Stimulated activated CD8-positive, alpha-beta memory T cell treated with anti-CD3 and anti-CD28 coated beads, Interleukin-2, amount 100 ng/mL, for 1 hour (primary cell): ENCODE measurements at places on chromosomes 1 and 21.

- no peak for DNase-seq
These were observed 36.5 kb downstream of the FBXO2 start for GRCh38 chr1:11617741-11618140.

DNA sequence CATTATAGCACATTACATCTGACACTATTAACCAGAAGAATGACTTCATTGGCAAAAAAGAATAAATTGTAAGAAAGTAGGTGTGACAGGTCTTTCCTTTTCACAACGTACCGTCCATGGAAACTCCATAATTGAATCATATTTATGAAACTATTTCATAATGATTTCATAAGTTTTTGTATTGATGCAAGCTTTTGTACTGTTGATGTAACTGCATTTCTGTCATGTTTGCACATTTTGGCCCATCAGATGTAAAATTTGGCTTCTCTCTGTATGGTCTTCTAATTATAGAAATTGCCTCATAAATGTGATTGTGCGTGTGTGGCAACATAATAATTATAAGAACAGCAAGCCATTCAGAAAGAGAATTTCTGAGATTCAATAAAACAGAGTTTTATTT, 180.7 kb upstream of the ZNHIT6 start:
- no peak for DNase-seq

DNA sequence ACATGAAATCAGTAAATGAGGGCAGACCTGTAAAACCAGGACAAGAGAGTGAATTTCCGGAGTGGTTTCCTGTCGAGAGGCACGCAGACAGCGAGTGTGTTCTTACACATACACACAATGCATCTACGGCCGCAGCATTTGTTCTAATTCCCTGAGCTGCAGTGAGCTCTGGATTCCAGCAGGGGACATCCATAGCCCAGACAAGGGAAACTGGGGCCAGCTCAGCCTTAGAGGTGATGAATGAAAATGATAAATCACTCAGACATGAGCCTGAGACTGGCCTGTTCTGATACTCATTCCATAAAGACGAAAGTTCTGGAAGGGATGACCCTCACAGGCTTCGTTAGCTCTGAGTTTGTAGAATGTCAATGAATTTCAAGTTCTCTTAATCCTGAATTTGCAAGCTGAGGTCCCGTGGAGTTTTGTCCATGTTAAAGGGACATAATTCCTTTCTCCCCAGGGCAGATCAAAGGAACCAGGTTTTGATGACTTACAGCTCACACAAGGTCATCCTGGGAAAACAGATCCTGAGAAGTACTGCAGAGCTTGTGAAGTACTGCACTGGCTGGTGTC, 207.9 kb upstream of the C1orf87 start:
- DNase-seq = no peak

DNA sequence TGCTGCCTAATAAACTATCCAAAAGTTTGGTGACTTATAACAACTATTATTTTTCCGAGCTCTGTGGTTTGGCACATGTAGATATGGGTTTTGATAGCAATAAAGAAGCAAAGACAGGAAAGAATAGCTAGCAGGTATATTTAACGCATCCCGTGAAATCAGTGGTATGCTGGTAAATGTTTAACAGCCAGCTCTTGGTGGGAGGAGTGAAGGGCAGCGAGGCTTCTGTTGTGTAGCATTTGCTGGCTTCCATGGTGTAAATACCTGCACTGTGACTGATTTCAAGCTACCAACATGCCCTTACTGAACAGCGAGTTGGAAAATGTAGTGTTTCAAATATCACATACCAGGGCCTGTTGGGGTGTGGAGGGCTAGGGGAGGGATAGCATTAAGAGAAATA, 291.0 kb downstream of the PRDM2 start:
- DNase-seq = no peak

GRCh38 chr21:31141389-31142000, 103.2 kb upstream of the KRTAP19-8 start:
- no peak for DNase-seq

DNA sequence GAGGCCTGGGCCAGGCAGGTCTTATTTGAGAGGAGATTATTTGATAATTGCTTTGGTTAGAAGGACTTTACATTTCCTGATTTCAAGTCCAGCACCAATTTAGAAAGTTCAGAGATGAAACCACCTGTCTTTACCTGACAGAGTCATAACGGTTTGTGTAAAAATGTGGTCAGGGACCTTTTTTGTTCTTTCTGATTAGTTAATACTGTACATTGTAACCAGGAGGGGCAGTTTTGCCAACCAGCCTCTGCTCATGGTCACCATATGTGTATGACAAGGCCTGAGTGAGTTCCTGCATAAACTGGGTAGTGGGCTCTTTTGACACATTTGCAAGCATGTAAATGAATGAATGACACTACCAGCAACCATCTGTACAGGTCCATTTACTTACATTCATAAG, 55.8 kb downstream of the VANGL1 start:
- DNase-seq = no peak

- DNase-seq = no peak
These were observed 596.1 kb downstream of the PTPRU start for GRCh38 chr1:29832471-29832870.

DNA sequence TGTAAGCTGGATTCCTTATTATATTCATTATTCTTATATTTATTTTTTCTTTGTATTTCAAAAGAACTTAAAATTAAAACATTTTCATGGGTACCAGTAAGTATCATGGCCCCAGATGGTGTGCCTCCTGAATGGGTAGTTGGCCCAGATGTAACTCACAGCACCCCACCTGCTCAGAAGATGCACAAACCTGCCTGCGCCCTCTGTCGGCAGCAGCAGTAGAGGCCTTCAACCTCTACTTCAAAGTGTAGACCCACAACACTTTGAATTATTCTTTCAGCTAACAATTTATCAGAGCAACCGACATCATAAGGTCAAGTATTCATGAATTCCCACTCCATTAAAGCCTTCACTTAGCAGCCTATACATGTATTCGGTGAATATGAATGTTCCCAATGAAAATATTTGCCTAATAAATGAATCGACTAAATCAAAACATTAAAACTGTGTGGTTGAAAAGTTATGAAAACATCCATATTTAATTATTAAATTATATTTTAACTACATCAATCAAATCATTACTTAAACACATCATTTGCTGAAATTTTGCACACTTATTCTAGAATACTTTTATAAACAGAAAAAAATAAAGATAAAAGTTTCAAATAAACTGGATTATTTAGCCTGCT, 25.4 kb downstream of the PIGM start:
- peak; percentile 37 for DNase-seq

DNA sequence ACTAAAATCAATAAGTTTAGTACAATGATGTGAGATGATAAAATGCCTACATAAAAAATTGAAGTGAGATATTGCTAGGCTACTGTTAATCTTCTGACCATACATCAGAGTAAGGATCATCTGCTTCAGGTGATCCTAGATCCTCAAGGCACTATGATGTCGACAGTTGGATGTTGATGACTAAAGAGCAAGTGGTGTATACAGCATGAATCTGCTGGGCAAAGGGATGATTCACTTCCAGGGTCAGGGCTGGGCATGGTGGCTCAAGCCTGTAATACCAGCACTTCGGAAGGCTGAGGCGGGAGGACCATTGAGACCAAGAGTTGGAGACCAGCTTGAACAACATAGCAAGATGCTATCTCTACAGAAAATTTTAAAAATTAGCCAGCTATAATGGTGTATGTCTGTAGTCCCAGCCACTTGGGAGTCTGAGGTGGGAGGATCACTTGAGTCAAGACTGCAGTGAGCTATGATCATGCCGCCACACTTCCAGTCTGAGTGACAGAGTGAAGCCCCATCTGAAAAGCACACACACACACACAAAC, 24.6 kb downstream of the NUF2 start:
- no peak for DNase-seq

DNA sequence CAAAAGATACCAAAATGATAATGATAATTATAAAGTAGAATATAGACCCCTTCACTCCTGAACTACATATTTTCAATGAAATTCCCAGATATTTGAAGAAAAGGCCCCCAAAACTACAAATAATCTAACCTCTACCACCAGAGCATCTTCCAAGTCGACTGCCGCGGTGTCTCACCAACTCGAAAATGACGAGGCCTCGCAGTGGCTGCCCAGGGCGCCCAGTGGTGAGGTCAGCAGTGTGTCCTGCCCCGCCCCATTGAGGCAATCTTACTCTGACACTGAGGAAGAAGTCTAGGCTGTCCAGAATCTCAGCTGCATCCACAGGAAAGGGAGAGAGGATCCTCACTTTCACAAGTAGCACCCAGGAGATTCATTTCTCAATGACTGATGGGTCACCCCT, 5.2 kb downstream of the DUSP10 start:
- no peak for DNase-seq

DNA sequence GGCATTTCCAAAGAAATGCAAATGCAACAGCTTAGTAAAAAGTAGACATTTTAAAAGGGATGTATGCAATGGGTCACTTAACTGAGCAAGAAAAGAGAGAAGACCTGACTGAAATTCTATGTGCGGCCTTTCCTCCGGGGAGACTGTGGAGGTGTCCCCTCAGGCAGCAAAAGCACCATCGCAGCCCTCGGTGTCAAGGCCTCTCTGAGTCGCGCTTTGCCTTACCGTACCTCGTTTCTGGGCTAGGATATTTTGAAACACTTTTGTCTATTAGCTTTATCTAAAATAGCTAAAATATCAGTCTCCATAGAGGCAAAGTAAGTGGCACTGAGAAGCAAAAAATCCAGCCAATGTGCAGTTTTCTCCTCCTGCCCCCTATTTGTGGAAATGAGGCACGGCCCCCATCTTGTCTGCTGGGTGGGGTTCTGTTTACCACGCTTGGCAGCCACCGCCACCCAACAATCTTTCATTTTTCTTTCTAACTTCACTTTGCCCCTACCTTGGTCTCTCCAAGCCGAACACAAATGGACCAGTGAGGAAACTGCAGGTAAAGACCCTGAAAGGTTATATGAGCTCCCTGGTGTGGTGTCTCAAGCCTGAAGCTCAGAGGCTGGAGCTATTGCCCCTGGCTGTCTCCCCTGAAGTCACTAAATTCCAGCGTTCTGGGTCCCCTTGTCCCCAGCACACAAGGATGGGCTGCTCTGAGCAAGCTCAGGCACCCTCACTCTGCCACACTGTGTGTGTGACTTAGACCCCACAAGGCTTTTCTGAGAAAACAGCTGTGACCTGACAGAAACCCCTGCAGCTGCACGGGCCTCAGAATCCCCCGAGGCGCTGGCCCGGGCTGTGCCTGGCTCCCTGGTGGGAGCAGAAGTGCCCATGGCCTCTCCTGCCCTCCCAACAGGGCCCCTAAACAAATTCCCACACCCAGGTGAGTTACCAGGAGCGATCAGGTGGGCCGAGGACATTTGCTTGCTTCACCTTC, 1.6 kb downstream of the CD247 start:
- no peak for DNase-seq

- no peak for DNase-seq
These were observed 469.5 kb upstream of the VAMP3 start for GRCh38 chr1:7301664-7301981.

GRCh38 chr1:9816199-9816598, 7.6 kb downstream of the CLSTN1 start:
- DNase-seq = no peak

DNA sequence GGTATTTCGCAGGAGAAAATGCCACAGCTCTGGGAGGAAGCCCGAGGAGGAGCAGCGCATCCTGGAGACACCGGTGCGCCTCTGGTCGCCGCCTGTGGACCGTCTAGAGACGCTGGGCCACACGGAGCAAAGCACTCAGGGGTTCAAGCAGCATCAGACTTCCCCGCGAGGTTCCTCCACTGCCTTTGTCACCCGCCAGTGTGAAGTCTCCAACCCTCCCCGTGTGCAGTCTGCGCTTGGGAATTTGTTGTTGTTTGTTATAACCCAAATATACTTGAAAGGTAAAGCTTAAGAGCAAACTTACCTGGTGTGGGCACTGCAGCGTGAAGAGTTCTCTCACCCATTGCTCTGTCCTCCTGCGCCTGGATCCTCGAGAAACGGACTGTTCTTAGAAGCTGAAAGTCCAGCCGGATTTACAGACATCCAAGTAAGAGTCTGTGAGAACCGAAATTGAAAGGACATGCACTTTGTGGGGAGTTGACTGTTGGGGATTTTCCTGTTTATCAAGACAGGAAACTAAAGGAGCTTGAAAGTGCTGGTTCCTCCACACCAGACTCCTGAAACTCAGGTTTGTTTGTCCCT, at the start of gene GBP4:
Gene GBP4 (minus strand): TSS at position 452 of the 582 bp plus-strand sequence. CDS start 108 bp downstream, at position 344.
- peak; percentile 21 for DNase-seq

GRCh38 chr1:171495444-171495843, 10.1 kb downstream of the PRRC2C start:
- DNase-seq = no peak

DNA sequence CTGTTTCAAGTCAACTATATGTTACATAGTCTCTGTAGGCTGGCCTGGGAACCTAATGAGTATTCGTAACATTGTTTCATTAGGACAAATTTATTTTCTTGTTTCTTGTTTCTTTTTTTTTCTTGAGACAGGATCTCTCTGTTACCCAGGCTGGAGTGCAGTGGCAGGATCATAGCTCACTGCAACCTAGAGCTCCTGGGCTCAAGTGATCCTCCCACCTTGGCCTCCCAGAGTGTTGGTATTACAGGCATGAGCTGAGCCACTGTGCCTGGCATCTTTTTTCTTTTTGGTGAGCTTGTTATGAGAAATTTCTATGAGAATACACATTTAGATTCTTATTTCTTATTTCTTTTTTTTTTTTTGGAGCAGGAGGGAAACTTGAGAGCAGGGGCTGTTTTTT, 6.8 kb downstream of the CENPS start:
- no peak for DNase-seq

DNA sequence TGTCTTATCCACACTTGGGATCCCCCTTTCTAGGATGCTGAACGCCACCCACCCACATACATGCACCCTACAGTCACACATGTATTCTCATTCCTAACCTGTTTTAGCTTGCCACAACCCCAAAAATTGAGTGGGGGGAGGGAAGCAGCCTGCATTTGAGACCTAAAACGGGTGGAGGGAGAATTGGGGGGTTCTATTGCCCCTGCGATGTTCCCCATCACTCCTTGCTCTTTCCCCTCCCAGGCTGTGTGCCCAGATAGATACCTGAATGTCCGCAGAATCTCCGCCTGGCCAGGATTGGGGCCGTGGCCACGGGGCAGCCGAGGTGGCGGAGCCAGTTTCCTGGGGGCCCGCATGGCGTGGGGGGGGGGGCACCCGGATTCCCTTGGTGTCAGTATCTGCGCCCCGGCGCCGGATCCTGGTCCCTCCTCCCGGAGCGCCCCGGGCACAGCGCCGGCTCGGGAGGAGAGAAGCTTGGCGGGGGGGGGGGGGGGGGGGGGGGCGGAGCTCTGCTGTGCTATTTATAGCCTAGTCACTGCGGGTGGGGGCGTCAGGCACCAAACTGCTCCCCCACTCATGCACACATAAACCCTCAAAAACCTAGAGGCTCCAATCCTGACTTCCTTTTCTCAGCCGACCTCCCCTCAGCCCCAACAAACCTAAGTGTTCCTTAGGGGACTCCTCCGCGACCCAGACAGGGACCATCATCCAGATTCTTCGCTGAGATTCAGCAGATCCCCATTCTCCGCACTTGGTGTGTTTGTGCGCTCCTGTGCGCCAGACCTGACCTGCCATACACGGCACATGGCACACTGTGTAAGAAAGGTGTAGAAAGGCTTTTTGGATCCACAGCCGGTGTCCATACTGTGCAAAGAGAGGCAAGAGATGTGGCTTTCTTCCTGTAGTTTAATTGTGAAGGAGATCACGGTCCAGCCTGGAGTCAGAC, 1.9 kb downstream of the ANKRD34A start:
- DNase-seq = no peak
